ENCODE measurements at places on chromosomes 2 and 18.

DNA sequence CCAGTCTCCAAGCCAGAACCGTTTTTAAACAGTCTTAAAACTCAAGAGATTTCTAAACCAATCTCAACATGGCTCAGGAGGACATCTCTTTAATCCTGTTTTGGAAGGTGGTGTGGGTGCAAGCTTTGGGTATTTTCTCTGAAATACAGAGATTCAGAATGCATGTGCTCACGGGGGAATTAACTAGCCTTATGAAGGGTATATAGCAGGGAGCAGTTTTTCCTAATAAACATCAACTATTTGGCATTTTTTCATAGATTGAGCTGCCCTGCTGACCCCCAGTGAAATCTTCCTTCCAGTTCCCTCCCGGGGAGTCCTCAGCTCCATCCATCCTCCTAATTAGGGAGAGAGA, 122.6 kb downstream of the SMAD7 start:
- DNase-seq, result no peak

DNA sequence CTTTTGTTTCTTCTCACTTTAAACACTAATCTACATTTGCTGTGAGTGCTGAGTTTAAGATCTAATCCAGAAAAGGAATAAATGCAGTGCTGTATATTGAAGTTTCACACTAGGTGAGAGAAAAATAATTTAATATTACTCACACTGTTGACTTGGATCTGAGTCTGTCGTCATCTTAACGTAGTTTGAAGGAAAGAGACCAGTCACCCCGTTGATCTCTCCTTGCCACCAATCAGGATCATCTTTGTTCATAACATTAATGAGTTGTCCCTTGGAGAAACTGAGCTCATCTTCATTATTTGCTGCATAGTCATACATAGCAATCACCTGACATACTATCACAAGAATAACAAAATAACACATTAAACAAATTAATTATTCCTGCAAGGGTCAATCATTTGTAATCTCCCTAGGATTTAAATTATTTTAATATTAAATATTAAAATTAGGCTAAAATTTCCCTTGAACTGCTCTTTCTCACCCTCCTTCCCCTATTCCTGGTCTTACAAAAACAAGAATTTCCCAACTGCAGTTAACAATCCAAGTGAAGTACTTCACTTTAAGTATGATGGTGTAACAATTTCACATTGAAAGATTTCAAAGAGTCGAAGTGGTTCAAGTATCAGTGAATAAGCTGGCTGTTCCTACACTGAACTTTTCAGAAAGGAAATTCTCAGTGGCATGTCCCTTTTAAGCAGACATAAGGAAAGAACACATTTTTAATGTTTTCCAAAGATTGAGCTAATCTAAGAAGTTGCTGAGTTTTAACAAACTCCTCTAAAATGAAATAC, 71.3 kb downstream of the FAM228A start:
- no peak for DNase-seq

GRCh38 chr18:23574611-23575308, 11.5 kb downstream of the NPC1 start:
- no peak for DNase-seq

DNA sequence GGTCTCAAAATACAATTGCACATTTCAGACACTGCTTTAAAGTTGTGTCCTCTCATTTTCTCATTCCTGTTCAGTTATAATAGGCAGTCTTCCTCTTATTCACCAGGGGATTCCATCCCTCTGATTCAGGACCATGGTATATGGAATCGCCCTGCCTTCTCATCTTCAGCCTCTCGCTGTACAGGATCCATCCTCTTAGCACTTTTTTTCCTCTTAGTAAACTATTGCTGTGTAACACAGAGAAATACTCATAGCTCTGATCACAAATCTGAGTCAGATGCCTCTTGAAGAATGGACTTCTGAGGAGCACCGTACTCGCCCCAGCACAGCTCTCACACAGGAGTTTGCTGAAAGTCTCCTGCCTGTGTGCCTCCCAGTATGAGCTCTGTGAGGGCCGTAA, 11.3 kb downstream of the RMP24 start:
- no peak for DNase-seq

GRCh38 chr2:37767046-37767445, 95.6 kb upstream of the CDC42EP3 start:
- no peak for DNase-seq

GRCh38 chr2:178764097-178764496, 43.1 kb downstream of the TTN start:
- DNase-seq, result no peak

DNA sequence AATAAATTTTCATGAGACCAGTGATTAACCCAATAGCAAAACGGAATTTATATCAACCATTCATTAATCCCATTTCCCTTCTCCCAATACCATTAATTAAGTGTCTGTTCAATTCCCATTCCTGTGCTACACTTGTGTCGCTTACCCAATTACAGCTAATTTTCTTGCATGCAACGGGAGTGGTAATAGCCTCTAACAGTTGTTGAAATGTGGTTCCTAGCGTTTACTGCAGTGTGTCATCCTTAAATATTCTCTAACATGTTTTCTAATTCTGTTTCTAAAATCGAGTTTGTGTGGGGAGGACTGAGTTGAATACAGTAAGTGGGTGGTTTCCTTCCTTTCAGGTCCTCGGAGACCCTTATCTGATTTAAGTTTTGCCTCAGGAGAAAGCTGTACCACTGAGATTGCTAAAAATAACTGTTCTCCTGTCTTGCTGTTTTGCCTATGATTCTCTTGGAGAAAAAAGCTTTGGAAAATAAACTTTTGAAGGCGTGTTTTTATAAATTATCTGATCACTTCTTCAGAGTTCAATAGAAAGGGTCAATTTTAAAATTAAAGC, 59.3 kb upstream of the LRRTM1 start:
- no peak for DNase-seq

DNA sequence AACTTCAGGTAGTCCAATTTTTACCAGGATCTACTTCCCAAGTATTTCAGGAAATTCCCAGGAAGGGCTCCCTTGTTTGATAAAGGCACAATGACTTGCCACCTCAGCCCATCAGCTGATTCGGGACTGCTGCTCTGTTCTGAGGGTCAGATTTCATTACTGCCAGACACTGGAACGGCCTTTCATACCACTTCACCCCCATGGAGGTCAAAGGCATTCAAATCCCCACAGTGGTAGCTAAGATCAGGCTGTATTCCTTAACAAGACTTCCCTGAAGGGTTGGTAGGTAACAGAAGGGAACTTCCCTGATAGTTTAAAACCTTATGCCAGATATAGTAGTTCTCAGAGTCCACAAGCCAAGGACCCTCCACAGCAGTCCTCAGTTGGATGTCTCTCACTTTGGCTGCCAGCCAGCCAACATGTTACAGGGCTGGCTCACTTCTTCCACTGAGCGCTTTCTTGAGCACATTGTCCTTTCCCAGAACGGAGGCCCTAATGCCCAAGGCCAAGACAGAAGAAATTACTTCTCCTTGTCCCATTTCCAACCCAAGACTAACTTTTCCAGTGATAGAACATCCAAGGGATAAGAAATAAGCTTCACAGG, 40.0 kb upstream of the GLS start:
- DNase-seq, result no peak

GRCh38 chr2:97730245-97730644, 16.9 kb downstream of the ZAP70 start:
- DNase-seq, result no peak

GRCh38 chr18:8982416-8983183, 119.9 kb upstream of the NDUFV2 start:
- DNase-seq, result no peak

DNA sequence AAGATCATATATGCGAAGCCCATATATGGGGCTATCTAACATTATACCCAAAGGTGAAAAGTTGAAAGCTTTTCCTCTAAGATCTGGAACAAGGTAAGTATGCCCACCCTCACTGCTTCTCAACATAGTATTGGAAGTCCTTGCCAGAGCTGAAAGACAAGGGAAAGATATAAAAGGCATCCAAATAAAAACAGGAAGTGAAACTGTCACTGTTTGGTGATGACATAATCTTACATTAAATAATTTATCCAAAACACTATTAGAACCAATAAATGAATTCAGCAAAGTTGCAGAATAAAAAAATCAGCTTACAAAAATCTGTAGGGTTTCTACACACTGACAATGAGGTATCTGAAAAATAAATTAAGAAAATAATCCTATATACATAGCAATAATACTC, 205.8 kb downstream of the INSIG2 start:
- DNase-seq, result no peak

Measured in CD4-positive, alpha-beta T cell treated with Interleukin-10 for 1 hour (primary cell).